ENCODE measurements at places on chromosomes 16 and 17.

DNA sequence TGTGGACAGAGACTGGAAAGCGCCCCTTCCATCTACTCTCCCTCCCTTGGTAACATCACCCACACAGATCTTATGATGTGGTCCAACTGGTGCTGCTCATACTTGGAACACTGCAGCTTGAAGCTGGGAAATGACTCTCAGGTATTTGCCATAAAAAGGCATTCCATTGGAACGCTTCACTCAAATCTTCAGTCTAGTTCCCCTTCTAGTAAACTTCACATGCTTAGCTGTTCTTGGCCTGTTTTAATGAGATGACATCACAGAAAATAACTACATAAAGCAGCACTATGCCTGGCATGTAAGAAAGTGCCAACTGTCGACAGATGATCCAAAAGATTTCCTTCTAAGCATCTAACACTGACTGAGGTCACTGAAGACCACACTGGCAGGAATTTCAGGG lies 9.3 kb downstream of the ZNF263 start:
- DNase-seq = no peak

DNA sequence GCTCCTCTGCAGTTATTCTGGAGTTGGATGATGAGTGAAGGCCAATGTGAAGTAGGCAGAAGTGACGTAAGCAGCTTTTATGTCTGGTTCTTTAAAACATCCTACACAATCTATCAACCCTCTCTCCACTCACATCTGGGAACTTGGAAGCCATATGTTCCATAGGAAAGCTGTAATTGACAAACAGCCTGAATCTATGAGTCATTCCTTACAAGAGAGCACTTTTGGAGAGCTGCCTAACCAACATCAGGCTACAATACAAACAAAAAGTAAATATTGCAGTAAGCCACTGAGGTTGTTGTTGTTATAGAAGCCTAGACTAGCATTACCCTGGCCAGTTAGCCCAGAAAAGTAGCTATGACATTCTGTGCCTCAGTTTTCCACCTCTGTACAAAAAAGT lies 5.9 kb downstream of the CCL7 start:
- DNase-seq = no peak

DNA sequence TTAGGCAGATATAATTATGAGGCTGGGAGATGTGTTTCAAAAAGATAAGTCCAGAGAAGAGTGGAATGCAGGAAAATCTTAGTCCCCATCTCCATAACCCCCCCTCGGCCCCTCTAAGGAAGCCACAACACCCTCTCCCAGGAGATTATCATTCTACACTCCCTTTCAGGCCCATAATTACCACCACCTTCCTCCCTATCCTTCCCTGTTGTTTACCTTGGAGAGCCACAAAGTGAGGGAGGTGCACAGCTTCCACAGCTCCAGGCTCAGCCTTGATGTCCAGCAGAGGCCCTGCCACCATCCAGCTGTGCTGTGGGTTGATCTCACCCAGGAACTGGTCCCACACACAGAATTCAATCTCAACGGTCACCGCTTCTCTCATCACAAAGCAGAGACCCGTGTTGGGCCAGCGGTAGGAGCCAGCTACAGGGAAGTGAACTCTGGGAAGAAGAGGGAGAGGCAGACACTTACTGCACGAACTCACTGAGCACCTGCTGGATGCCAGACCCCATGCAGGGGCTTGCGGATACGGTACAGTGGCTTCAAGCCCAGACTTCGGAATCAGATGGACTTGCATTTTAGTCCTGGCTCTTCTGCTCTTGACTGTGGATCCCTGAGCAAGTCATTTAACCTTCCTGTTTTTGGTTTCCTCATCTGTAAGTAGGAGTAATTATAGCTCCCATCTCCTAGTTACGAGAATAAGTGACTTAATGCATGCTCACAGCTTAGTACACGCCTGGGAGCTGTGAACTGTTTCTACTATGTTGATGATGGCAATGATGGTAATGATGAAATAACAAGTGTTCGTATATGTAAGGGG lies 44.1 kb downstream of the MIS12 start:
- no peak for DNase-seq

GRCh38 chr17:54172985-54173316 lies 350.2 kb downstream of the KIF2B start:
- no peak for DNase-seq

DNA sequence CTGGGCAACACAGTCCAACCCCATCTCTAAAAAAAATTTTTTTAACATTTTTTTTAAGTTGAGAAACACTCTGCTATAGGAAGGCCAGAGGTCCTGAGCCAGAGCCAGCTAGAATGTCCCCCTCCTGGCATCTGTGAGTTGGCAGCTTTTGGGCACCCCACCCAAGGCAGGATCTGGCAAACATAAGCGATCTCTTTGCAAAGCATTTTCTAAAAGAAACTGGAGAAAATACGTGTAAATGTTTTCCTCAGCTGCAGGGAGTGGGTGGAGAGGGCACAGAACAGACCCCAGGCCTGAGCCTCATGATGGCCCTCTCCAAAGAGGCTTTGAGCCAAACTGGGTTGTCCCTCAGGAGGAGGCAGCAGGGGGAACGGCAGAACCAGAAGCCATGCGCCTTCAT lies 11.7 kb downstream of the CAVIN1 start:
- DNase-seq = no peak

DNA sequence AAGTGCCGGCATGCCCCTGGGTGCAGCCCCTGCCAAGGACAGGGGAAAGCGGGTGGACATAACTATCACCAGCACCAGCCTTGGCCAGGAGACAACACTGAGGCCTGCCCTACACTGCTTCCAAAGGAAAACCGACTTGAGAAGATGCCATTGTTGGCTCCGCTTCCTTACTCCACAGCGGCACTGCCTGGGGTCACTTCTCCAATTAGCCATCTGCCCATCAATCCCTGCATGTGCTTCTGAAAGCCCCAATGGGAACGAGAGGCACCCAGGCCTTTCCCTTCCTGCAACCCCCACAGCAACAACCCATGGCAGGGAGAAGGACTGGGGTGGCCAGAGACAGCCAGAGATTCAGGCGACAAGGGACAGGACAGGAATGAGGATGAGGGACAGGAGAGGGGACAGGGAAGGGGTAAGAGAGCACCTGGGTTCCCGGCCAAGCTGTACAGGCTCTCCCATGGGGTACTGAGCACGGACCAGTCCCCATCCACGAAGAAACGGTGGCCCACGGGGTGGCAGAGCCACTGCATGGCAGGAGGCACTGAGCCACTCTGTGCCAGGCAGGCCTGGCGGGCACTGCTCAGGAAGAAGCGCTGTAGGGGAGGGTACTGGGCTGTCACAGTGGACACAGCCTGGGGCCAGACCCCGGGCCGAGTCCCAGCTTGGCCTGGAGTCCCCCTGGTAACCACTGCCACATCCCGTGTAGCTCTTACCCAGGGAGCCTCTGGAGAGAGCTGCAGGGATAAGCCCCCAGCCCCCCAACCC lies 21.2 kb downstream of the SREBF1 start:
- peak; percentile 57 for DNase-seq

DNA sequence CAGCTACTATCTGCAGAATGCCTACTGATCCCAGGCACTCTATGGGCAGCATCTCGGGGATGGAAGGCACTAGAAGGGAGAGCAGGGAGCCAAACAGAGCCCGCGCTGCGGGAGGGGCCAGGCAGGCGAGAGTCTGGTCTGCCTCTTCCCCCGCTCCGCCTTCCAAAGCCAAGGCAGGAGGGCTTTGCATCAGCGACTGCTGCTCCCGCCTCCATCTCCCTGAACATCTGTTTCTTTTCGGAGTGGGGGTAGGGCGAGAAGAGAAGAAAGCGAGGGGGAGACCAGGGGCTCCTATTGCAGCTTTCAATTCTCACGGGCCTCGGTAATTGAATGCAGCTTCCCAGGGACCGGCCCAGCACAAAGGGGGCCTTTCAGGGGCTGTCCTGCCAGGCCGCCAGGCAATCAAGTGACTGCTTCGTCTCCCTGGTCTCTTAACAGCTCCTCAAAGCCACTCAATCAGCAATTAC lies 31.4 kb upstream of the CDC42EP4 start:
- DNase-seq = peak; percentile 99

DNA sequence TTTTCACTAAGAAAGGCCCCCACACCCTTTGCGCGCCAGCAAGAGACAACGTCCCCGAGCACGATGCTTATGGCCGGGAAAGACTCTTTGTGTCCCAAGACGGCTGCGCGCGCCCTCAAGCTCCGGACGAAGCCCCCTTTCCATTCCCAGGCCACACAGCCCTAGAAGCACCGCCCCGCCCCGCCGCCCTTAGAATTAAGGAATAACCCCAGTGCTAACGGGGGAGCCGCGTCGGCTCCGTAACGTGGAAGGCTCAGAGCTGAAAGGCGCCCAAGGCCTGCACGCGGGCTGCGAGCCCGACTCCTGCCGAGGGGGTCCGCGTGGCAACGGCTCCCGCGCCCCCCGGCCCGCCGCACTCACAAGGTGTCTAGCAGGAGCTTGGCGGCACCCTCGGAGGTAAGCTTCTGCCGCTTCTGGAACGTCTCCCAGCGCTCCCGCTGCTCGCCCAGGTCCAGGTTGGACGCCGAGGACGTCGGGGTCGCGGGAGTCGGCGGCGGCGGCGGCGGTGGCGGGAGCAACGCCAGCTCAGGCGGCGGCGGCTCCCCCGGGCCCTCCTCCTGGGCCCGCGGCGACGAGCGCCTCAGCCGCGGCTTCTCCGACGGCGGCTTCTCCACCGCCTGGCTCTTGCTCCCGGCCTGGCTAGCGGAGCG lies 477 bp downstream of the CENPV start:
- peak; percentile 73 for DNase-seq

- DNase-seq = peak; percentile 32
Observed at GRCh38 chr17:40857535-40857934, 9.5 kb downstream of the KRT12 start.
